ENCODE measurements at places on chromosomes 7 and 10.

GRCh38 chr10:30059209-30060107 is at the start of gene JCAD:
JCAD (minus strand) TSS chr10:30059586; CDS start chr10:30047812, 11,774 bp downstream.
- peak; percentile 45 for DNase-seq

- DNase-seq: no peak
Observed at GRCh38 chr7:70415179-70415972, 716.6 kb upstream of the GALNT17 start.

DNA sequence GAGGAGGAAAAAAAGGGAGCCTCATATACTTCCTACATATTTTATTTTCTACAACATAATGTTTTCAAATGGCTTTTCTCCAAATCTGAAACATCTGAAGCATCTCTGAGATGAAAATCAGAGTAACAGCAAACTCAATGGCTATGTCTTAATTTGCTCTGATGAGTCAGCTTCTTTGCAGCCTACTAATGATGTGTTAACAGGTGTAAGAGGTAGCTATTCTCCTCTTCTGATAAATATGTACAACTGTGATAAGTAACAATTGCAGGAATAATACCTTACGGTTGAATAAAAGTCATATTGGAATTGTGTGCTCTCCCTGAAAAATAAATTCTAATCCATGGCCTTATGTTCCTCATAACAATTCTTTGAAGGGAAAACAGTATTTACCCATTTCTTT is 45.2 kb downstream of the GNAT3 start:
- DNase-seq: no peak

DNA sequence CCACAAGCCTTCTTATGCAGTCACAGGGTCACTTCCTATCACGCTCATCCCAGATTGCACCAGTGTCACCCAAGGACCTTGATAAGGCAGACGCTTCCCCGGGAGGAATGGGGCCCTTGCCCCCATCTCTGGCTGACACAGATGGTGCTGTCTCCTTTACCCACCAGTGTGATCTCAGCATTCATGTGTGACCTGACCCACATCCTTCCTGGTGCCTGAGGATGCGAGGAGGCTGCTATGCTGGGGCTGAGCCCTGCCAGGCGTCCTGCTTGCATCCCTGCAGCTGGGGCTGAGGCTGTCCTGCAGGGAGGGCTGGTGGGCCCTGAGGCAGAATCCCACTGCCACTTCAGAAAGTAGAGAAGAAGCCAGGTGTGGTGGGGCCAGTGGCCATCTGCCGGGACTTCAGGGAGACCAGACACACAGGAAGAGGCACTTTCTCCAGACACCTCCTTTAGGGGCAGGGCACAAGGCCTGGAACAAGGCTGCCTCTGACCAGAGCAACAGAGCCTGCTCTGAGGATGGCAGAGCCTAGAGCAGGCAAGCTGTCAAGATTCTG is 35.3 kb downstream of the RASGEF1A start:
- no peak for DNase-seq

DNA sequence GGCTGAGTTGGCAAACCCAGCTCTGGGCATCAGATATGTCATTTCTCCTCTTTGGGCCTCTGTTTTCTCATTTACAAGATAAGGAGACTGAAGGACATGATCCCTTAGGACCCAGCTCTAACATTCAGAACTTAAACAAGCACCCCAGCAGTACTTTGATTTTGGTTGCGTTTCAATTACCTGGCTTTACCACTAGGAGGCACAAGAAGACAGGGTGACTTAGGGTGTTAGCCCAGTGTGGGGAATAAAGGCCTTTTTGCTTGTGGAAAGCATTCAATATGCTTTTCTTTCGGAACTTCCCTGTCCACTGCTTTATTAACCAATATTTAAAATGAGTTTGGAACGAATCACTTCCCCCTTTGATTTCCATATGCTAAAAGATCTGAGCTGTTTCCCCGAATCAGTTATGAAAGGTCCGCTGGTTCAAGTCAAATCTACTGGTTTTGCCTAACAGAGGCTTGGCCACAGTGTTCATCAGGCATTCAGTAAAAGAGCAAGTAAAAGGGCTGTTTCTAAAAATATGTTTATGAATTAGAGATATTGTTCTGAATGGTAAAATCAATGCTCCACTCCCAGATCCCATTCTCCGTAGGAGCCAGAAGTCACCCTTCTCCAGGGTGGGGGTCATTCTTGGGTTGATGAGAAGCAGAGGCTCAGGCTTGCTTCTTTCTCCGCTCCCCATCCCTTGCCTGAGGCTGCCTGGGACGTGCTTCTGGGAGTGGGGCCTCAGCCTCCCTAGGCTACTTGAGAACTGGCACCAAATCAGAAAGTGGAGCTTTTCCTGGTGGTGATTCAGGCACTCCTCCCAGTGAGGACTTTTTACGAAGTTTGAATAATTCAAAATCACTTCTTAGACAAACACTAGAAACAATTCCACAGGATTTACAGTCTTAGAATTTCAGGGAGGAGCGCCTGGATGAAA is 105.5 kb downstream of the MYOF start:
- peak; percentile 80 for DNase-seq

DNA sequence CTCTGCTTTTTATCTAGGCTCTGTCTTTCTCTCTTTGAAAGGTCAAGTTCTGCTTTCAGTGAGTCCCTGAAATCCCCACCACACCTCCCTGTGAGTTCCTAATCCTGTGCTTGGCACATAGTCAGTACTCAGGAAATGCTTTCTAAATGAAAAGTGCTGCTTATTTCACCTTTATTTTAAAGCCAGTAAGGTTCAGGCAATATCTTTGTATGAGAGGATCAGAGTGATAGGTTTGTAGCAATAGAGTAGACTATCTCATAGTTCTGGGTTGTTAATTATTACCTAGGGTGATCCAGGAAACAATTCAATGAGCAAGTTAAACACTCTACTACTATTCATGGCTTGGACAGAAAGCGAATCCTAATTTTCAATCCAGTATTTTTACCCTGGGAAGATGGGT is 7.4 kb upstream of the LAMB1 start:
- DNase-seq: no peak

DNA sequence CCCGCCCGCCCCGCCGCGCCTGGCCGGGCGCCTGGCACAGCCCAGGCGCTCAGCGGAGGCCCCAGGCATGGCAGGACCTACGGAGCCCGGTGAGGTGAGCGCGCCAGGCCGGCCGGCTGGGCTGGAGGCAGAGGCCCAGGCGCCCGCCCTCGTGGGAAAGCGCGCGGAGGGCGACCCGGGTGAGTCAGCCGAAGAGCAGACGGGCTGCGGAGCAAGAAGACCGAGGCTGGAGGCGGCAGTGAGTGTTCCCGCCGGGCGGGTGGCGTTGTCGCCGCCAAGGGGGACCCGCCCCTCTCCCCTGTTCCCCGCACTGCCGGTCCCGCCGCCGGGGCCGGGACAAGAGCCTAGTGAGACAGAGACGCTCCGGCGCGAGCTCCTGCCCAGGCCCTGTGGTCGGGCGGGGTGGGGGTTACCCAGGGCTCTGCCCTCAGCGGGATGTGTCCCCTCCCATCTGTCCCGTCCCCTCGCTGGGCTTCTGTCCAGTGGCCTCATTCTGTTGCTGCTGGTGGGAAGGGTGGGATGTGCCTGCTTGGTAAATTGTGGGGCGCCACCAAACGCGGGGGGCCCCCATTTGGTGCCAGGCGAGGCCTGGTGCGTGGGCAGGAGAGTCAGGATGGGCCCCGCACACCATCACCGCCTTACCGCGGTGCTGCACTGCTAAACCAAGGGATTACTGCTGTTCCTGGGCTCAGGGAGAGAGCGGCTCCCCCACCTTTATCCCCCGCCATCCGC is 17.0 kb upstream of the NODAL start:
- DNase-seq: peak; percentile 58

- DNase-seq: no peak
Observed at GRCh38 chr10:114000457-114001010, 43.1 kb upstream of the ADRB1 start.

DNA sequence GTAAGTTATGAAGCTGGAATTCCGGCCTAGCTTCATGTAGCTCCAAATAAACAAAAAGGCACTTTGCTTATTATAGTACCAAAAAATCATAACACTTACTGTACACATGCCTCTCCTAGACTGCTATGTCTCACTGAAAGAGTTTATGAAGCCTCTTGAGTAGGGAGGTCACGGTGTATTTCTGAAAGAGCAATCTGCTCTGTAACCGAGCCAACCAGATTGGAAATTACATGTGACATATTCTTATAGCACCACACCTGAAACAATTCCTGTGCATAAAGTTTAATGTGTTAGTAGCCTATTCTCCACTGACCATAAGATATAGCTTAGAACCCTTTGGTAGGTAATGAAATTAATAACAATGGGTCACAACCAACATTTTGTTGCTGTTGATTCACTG is 1.3 kb upstream of the FAM3C start:
- DNase-seq: no peak

DNA sequence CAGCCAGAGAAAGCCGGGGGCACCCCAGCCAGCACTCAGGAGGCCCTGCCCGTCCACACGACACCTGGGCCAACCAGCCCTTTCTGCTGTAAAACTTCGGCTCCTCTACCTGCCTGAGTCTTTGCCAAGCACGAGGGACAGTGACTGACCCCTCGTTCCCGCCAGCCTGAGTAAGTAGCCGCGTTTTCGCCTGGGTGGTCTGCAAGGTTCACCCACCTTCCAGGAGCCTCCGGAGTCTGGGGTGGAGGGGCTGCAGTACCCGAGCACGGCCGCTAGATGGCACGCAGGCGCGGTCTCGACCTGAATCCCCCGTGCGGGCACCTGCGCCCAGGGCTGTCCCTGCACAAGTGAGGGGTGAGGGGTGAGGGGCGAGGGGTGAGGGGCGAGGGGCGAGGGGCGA is 192.7 kb downstream of the PTPRN2 start:
- DNase-seq: no peak

- DNase-seq: no peak
Observed at GRCh38 chr10:14781763-14782162, 7.1 kb upstream of the FAM107B start.
